ENCODE measurements at places on chromosomes 5 and 9. TPM values are rescaled to one million over a fixed set of nuclear protein-coding genes. Genes with fewer than 3 reads are reported as not detected.

IFNA13 gene
- not detected for total RNA-seq

TEX48 gene
- total RNA-seq = not detected

TUSC1 gene
- not detected for total RNA-seq

DNA sequence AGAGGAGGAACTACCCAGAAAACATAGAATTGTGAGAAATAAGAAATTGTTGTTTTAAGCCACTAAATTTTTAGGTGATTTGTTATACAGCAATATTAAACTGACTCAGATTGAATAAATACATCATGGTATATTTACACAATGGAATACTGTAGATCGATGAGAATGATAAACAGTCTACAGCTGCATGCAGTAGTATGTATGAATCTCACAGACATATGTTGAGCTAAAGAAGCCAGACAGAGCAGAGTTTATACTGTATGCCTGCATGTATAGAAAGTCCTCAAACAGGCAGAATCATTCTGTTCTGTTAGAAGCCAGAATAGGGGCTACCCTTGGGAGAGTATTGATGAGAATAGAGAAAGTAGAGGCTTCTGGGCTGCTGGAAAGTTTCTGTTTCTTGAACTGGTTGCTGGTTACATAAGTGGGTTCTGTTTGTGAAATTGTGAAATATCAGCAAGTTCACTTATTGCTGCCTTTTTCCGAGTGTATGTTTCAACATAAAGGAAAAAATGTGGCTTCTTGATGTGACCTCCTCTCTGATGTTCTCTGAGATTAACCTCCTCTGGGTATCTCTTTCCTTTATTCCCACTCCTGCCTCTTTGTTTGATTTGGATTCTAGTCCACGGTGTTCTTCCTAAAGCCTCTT lies 9.6 kb downstream of the KIAA1958 start:
- DNase-seq = no peak
- no peak overlapping the region for H3K27ac ChIP-seq
- peaks cover 53% of the 10 kb centered on the region for H3K36me3 ChIP-seq
- H3K4me1 ChIP-seq = peaks cover 3% of the 10 kb centered on the region
- H3K27me3 ChIP-seq = no peaks in the 10 kb centered on the region
- H3K4me3 ChIP-seq = no peak overlapping the region

GRCh38 chr5:102288630-102289029 lies 7.5 kb downstream of the SLCO4C1 start:
- no peaks in the 10 kb centered on the region for H3K36me3 ChIP-seq
- H3K27ac ChIP-seq = no peak overlapping the region
- H3K4me3 ChIP-seq = no peak overlapping the region
- no peaks in the 10 kb centered on the region for H3K27me3 ChIP-seq

DNA sequence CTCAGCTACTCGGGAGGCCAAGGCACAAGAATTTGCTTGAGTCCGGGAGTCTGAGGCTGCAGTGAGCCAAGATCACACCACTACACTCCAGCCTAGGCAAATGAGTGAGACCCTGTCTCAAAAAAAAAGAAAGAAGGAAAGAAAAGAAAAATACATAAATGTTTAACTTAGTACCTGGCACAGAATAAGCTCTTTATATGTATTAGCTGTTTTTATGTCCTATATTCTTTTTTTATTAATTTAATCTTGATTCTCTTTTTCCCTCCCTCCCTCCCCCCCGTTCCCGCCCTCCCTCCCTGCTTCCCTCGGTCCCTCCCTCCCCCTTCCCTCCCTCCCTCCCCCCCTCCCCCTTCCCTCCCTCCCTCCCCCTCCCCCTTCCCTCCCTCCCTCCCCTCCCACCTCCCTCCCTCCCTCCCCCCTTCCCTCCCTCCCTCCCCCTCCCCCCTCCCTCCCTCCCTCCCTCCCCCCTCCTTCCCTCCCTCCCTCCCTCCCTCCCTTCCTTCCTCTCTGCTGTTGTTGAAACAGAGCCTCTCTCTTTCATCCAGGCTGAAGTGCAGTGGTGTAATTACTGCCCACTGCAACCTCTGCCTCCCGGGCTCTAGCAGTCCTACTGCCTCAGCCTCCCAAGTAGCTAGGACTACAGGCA lies 135.8 kb upstream of the GRHPR start:
- no peak overlapping the region for H3K4me3 ChIP-seq
- no peak for DNase-seq
- no peaks in the 10 kb centered on the region for H3K36me3 ChIP-seq
- no peaks in the 10 kb centered on the region for H3K4me1 ChIP-seq
- no peak overlapping the region for H3K27ac ChIP-seq
- no peaks in the 10 kb centered on the region for H3K27me3 ChIP-seq

GRCh38 chr5:110925398-110925797 lies 146.1 kb upstream of the TSLP start:
- H3K4me3 ChIP-seq = no peak overlapping the region
- DNase-seq = no peak
- no peaks in the 10 kb centered on the region for H3K27me3 ChIP-seq
- no peaks in the 10 kb centered on the region for H3K36me3 ChIP-seq

GRCh38 chr5:143837306-143837848 lies 25.4 kb downstream of the HMHB1 start:
- H3K36me3 ChIP-seq = no peaks in the 10 kb centered on the region
- no peaks in the 10 kb centered on the region for H3K4me1 ChIP-seq
- H3K27ac ChIP-seq = no peak overlapping the region
- no peak for DNase-seq
